ENCODE measurements at places on chromosomes 13 and 19. TPM values are rescaled to one million over a fixed set of nuclear protein-coding genes. Genes with fewer than 3 reads are reported as not detected.

DNA sequence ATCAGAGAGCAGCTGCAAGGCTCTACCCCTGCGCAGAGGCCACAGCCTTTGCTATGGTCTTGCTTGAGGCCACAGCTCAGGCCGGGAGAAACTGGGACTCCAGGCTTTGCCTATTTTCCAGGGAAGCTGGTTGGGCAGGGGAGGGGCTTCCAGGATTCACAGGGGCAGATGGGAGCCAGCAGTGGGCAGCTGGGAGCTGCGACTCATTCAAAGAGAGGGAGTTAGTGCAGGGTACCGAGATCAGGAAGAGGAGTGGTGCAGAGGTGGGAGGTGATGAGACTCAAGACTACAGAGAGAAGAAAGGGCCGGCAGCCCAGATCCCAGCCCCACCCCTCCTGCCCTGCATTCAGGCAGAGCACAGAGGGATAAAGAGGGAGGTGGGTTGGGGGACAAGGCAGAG lies 12.1 kb downstream of the ADGRE5 start:
- H3K4me3 ChIP-seq: no peak overlapping the region
- no peaks in the 10 kb centered on the region for H3K27me3 ChIP-seq
- peaks cover 86% of the 10 kb centered on the region for H3K36me3 ChIP-seq

DNA sequence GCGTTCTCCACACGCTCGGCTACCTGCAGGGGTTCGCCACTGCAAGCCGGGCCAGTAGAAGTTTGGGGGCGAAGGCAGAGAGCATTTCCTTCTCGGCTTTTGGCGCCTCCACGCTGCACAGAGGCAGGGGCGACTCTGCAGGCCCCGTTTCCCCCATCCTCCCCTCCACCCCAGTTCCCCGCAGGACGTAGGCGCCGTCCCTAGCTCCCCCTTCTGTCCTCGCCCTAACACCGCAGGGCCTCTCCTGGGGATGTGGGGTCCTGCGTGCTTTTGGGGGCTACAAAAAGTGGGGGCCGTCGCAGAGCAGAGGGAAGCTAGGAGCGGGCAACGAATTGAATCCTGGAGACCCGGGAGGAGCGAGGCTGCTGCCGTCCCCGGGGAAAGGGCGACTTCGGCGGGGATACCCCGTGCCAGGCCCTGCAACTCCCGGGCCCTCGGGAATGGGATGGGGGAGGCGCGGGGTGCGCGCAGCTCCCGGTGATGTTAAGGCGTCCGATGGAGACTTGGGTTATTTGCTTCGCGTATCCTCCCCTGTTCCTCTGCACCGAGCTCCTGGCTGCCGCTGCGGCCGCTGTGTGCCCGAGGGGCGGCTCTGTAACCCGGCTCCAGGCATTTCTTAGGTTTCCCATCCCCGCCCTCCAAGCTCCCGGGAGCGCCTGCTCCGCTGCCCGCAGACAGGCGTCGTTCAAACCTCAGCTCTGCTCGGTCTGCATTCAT lies 255.9 kb upstream of the SOX21 start:
- no peaks in the 10 kb centered on the region for H3K27me3 ChIP-seq
- H3K4me1 ChIP-seq: peaks cover 4% of the 10 kb centered on the region
- DNase-seq: no peak
- no peak overlapping the region for H3K27ac ChIP-seq
- H3K36me3 ChIP-seq: no peaks in the 10 kb centered on the region

- no peak overlapping the region for H3K27ac ChIP-seq
- no peaks in the 10 kb centered on the region for H3K36me3 ChIP-seq
- H3K4me1 ChIP-seq: no peaks in the 10 kb centered on the region
Observed at GRCh38 chr13:30481241-30481760, 15.6 kb upstream of the HMGB1 start.

- H3K36me3 ChIP-seq: no peaks in the 10 kb centered on the region
- no peak for DNase-seq
- H3K27ac ChIP-seq: no peak overlapping the region
- H3K4me1 ChIP-seq: no peaks in the 10 kb centered on the region
- no peak overlapping the region for H3K4me3 ChIP-seq
Observed at GRCh38 chr13:47237571-47237970, 340.7 kb upstream of the HTR2A start.

DNA sequence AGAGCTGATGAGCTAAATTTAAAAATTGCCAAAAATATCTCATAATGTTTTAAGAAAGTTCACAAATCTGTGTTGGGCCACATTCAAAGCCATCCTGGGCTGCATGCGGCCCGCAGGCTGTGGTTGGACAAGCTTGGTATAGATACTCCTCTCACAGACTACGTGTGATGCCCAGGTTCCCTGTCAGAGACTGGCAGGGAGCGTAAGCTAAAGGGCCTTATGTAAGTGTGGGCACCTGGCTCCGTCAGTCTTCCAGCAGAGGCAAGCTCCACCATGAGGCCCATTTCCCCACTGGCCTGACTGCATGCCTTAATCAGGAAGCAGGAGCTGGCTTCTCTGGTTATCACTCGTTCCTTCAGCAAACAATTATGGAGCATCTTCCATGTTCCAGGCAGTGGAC lies 200.2 kb downstream of the FOXO1 start:
- no peak overlapping the region for H3K27ac ChIP-seq
- no peak overlapping the region for H3K4me3 ChIP-seq
- no peaks in the 10 kb centered on the region for H3K36me3 ChIP-seq
- H3K4me1 ChIP-seq: peaks cover 8% of the 10 kb centered on the region
- DNase-seq: peak; percentile 54
- H3K27me3 ChIP-seq: no peaks in the 10 kb centered on the region

DNA sequence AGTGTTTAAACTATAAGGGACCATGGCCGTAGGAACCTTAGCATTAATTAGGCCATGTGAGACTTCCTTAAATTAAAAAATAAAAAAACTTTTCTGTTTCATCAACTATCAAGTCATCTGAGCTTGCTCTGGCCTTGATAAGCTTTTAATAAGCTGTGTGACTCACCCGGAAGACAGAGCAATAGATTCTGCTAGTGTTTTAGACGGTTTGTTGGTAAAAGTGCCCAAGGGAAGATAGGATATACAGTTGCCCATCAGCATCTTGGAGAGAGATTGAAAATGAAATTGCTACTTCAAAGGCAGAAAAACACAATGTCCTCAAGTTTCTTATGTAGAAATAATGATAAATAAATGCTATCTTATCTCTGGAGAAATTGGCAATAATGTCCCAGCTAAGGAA lies 31.2 kb upstream of the RCBTB2 start:
- no peaks in the 10 kb centered on the region for H3K36me3 ChIP-seq
- no peak overlapping the region for H3K27ac ChIP-seq
- DNase-seq: no peak

Gene PINLYP
- total RNA-seq: 2.2 TPM

Data from ascending aorta (tissue), 2 donors.